Stimulated activated CD4-positive, alpha-beta T cell treated with anti-CD3 and anti-CD28 coated beads, Interleukin-15, amount 100 ng/mL, for 1 hour (primary cell): ENCODE measurements at places on chromosomes 1 and 21.
A peak's percentile ranks its signal among the peaks of the same experiment; 100 is the strongest.

GRCh38 chr1:220407191-220407590, 120.7 kb upstream of the MARK1 start:
- DNase-seq = no peak

DNA sequence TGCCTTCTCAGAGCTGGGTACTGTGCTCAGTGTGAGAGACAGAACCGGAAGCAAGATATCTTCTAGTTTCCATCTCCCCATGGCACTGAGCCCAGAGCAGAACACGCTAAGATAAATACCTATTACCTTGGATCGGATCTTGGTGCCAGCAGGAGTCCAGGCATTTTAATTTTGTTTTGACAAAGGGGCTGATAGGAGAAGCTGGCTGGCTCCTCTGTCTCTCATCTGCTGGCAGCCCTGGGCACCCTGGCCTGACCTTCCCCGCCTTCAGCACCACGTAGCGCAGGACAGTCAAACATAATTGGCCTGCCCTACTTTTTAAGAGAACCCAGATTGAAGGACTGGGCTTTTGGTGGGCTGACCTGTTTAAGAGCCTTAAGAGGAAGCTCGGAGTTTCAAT, 160.7 kb upstream of the KLHDC7A start:
- no peak for DNase-seq

DNA sequence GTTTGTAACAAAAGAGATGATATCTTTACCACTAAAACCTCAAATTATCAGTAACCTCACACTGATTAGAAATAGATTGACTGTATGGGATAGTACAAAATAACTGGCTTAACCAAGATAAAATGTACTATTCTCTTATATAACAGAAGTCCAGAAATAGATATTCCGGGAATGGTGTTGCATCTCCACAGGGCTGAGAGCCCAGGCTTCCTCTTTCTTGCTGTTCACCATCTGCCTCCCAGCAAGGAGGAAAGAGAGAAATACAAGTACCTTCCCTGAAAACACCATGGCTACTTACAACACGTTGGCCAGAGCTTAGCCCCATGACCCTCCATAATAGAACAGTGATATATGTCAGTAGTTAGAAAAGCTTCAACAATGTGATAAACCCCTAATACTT, 47.0 kb upstream of the KCNK1 start:
- DNase-seq = no peak

GRCh38 chr1:229339520-229339919, 3.3 kb downstream of the CCSAP start:
- no peak for DNase-seq

- DNase-seq = peak; percentile 68
Observed at GRCh38 chr1:31937300-31938183, 626 bp downstream of the PTP4A2 start.

GRCh38 chr1:162562470-162562828, 927 bp downstream of the UAP1 start:
- DNase-seq = no peak

DNA sequence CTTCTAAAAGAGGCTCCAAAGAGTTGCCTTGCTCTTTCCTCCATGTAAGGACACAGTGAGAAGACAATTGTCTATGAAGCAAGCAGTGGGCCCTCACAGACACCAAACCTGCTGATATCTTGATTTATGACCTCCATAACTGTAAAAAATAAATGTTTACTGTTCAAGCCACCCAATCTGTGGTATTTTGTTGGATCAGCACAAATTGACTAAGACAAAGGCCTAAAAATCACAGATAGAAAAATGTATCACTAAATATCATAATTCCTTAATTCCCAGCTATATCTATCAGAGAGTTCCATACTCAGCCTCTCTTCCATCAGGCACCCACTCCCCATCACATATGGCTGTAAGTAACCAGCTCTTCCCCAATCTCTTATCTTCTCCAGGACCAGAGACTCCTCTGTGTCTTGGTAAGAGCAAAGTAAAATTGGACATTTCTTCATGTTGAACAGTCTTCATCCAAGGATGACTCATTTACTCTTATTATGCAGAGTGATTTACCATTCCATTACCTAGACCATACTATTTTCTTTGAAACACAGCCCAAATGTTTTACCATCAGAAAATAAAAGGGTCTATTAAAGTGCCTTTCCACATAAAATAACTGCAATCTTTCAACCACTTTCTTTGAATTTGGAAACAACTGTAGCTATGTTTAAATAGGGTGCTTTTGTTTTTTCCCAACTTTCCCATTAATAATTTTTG, 503.6 kb downstream of the MRPL39 start:
- no peak for DNase-seq

- DNase-seq = no peak
Observed at GRCh38 chr1:60621368-60621851, 461.0 kb upstream of the NFIA start.

- DNase-seq = no peak
Observed at GRCh38 chr1:44345187-44345775, 9.8 kb downstream of the ERI3 start.

- no peak for DNase-seq
Observed at GRCh38 chr1:77538956-77539518, 143.4 kb downstream of the ZZZ3 start.

DNA sequence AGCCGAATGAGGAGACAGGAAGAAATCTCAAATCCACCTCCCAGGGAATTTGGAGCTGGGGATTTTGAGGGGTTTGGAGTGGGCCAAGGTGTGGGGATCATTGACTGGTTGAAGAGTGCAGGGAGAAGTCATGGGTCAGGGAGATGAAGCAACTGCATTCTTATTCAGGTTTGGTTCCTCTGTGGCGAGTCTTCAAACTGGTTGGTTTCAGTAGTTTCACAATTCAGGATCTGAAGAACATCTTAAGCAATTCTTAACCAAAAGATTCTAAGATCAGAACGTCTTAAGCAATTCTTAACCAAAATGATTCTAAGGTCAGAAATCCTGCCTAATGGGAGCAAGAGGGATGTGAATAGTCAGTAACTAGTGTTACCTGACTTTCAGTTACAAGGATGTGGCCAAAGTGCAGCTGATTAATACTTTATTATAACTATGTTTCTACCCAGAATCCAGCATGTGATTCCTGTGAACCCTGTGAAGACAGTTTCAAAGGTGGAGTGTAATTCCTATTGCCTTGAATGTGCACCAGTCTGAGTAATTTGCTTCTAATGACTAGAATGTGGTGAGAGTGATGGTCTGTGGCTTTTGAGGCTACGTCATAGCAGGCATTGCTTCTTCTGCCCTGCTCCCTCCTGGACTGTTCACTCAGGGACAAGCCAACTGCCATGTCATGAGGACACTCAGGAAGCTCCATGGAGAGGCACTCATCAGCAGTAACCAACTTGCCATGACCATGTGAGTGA, 61.2 kb downstream of the OLFML3 start:
- DNase-seq = no peak

GRCh38 chr1:235503403-235504121, 690 bp downstream of the B3GALNT2 start:
- DNase-seq = no peak

DNA sequence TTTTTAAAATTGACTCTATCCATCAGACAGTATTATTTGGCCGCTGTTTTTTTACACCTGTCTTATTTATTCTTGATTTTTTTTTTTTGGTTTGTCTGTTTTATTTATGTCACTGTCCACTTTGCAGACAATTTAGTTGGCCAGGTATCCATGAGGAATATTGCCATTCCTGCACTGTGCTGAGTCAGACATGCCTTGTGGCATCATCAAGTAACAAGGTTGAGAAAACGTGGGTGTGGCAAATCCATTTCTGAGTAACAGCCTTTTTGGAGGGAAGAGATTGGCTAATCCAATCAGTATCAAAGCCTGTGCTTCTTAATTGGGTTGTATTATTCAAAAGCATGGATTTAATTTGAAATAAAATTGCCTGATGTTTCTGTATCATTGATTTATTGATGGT, 463.1 kb downstream of the USP25 start:
- no peak for DNase-seq

- no peak for DNase-seq
Observed at GRCh38 chr1:222739929-222740328, 2.9 kb downstream of the FAM177B start.

- no peak for DNase-seq
Observed at GRCh38 chr1:188551176-188551575, 1722.4 kb downstream of the PLA2G4A start.

DNA sequence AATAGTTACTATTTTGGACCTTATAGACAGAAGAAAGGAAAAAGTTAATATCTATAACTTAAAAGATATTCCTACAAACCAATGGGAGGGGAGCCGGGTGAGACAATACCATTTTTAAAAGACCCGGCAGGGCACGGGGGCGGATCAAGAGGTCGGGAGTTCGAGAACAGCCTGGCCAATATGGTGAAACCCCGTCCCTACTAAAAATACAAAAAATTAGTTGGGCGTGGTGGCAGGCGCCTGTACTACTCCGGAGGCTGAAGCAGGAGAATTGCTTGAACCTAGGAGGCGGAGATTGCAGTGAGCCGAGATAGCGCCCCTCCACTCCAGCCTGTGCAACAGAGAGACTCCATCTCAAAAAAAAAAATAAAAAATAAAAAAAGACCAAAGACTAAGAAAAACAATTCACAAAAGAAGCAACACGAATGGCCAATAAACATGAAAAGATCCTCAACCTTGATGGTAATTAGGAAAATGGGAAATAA, 1.2 kb upstream of the PSMB2 start:
- no peak for DNase-seq

DNA sequence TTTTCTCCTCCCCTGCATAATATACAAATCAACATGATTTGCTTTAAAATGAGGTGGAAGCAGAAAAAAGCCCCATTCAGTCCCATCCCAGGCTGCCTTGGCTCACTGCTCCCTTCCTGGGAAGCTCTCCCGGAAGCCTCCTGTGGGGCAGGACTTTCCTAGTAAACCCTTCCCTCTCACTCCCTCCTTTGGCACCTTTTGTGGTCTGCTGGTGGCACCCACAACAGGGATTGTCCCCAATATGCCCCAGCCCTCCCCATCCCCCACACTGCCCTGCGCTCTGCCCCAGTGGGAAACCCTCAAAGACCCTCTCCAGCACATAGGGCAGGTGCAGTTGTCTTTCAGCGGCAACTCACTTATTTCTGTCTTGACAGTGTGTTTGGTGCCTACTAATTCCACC, 1.8 kb upstream of the TMPRSS2 start:
- no peak for DNase-seq

DNA sequence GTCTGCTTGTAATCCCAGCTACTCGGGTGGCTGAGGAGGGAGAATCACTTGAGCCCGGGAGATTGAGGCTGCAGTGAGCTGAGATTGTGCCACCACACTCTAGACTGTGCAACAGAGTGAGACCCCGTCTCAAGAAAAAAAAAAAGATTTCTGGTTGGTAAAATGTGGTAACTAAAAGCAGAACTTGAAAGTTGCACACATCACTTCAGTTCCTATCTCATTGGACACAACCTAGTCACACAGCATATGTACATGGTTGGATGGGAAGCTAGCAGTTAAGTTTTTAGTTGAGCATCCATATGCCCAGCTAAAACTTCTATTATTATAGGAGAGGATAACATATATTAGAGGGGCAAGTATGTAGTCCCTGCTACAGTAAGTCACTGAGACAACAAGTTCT, 22.1 kb downstream of the BCAS2 start:
- no peak for DNase-seq

- DNase-seq = peak; percentile 5
Observed at GRCh38 chr1:53681977-53682685, 56.8 kb downstream of the GLIS1 start.

DNA sequence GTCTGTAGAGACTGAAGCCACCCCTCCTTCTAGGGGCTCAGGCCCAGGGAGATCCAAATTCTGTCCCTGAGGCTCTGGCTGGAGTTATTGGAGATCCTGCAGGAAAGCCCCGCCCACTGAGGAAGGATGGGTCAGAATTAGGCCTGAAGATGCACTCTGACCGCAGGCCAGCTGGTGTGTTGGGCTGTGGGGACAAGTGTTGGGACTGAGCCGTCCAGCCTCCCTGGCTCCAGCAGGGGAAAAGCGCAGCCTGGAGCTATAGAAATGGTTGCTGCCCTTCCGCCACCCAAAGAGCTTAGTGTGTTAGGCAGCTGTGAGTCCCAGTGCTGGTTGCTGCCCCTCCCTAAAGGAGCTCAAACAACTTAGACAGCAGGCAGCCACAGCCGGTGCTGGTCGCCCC, 33.0 kb upstream of the PRRX1 start:
- DNase-seq = no peak

DNA sequence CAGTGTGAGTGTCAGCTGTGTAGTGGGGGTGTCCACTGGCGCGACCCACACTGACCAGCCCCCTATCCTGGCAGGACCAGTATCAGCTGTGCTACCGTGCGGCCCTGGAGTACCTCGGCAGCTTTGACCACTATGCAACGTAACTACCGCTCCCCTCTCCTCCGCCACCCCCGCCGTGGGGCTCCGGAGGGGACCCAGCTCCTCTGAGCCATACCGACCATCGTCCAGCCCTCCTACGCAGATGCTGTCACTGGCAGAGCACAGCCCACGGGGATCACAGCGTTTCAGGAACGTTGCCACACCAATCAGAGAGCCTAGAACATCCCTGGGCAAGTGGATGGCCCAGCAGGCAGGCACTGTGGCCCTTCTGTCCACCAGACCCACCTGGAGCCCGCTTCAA, 28.1 kb upstream of the KDM4A start:
- no peak for DNase-seq

- no peak for DNase-seq
Observed at GRCh38 chr1:236150311-236150955, 8.1 kb downstream of the GPR137B start.

- DNase-seq = no peak
Observed at GRCh38 chr1:200150721-200151120, 123.2 kb downstream of the NR5A2 start.

- no peak for DNase-seq
Observed at GRCh38 chr21:36923270-36923669, 43.2 kb downstream of the HLCS start.

GRCh38 chr1:10673109-10673711, 123.2 kb downstream of the CASZ1 start:
- DNase-seq = no peak
